ENCODE measurements at places on chromosomes 7 and 10.

GRCh38 chr7:50216626-50217025 is 87.9 kb upstream of the IKZF1 start:
- H3K4me1 ChIP-seq: no peaks in the 10 kb centered on the region
- H3K27me3 ChIP-seq: no peaks in the 10 kb centered on the region
- H3K36me3 ChIP-seq: no peaks in the 10 kb centered on the region
- DNase-seq: no peak

DNA sequence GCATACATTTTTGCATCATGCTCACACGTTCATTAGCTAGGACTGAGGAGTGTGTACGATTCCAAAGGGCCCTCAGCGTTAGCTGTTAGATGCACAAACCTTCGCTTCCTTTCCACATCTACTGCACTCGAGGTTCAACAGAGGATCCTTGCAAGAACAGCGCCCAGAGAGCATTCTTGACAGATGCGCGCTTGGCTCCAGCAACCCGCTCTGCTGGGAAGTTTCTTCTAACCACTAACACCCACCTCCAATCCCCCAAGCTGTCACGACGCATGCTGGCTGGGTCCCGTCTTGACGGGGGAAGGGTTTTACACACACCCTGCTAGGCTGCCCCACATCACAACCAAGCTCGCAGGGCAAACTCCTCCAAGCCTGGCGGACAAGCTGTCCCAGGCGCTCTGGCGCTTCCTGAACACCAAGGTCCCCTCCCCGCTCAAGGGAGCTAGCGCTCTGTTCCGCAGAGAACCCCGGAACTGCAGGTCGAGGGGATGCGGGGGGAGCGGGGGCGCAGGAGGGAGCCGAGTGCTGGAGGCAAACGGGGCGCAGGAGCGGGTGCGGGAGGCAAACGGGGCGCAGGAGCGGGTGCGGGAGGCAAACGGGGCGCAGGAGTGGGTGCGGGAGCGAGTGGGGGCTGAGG is 653 bp upstream of the ADRB1 start:
- peak; percentile 48 for DNase-seq
- no peaks in the 10 kb centered on the region for H3K4me1 ChIP-seq
- H3K27me3 ChIP-seq: no peaks in the 10 kb centered on the region
- H3K36me3 ChIP-seq: no peaks in the 10 kb centered on the region
- peak overlapping the region; percentile 86 for H3K4me3 ChIP-seq

DNA sequence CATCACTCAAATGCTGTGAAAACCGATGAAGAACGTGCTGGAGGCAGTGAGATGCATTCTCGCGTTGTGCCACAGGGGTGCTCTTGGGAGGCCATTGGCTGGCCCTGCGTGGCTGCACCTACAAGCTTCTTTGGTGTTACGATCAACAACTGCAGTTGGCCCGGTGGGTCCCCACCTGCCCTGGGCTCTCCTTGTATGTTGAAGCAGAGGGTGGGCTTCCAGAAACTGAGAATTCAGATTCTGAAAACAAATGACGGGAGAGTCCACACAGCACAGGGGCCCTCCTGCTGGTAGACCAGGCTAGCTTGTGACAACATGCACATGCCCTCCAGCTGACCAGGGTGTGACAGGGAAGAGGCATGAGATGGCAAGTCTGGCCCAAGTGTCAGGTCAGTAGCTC is 23.7 kb upstream of the DDC start:
- no peak for DNase-seq
- no peak overlapping the region for H3K27ac ChIP-seq
- no peaks in the 10 kb centered on the region for H3K36me3 ChIP-seq
- no peak overlapping the region for H3K4me3 ChIP-seq

DNA sequence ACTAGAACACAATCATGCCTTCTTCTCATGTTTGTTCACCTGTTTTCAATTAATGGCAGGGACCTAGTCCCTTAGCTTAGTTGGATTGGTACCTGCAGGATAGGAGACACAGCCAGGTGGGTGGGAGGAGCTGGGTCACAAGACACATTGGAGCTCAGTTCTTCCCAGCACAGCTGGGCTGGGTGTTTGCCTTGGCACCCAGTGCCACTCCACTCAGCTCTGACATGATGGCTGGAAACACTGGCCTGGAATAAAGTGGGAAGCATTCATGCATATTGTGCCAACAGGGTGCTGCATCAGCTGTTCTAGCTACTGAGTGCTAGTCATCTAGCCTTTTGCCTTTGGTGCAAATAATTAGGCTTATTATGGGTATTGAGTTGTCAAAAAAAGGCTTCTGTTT is 226.1 kb downstream of the PTEN start:
- H3K27me3 ChIP-seq: no peaks in the 10 kb centered on the region
- no peak overlapping the region for H3K27ac ChIP-seq
- H3K36me3 ChIP-seq: no peaks in the 10 kb centered on the region

DNA sequence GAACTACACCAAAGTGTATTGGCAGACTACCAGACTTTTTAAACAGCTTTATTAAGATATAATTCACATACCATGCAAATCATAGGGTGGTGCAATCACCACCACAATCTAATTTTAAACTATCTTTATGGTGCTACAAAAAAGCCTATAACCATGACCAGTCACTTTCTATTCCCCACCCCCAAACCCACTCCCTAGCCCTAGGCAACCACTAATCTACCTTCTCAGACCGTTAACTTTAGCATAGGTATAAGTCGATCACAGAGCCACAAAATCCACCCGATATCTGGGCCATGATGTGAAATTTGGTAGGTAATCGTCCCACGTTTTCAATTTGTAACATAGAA is 536 bp upstream of the POM121 start:
- H3K27ac ChIP-seq: peak overlapping the region; percentile 78
- H3K4me1 ChIP-seq: no peaks in the 10 kb centered on the region
- H3K4me3 ChIP-seq: peak overlapping the region; percentile 69
- H3K36me3 ChIP-seq: no peaks in the 10 kb centered on the region
- H3K27me3 ChIP-seq: no peaks in the 10 kb centered on the region

- H3K27ac ChIP-seq: no peak overlapping the region
- no peak for DNase-seq
- H3K4me3 ChIP-seq: no peak overlapping the region
- H3K27me3 ChIP-seq: peaks cover 78% of the 10 kb centered on the region
- no peaks in the 10 kb centered on the region for H3K36me3 ChIP-seq
Observed at GRCh38 chr7:1233333-1234048, 819 bp downstream of the UNCX start.

GRCh38 chr10:31204090-31204489 is 114.9 kb upstream of the ZEB1 start:
- H3K27me3 ChIP-seq: no peaks in the 10 kb centered on the region
- no peak overlapping the region for H3K27ac ChIP-seq
- no peak for DNase-seq
- no peaks in the 10 kb centered on the region for H3K36me3 ChIP-seq
- no peaks in the 10 kb centered on the region for H3K4me1 ChIP-seq

GRCh38 chr10:96387601-96388000 is 28.8 kb upstream of the OPALIN start:
- H3K36me3 ChIP-seq: no peaks in the 10 kb centered on the region
- H3K27ac ChIP-seq: no peak overlapping the region
- no peaks in the 10 kb centered on the region for H3K27me3 ChIP-seq
- no peak for DNase-seq

DNA sequence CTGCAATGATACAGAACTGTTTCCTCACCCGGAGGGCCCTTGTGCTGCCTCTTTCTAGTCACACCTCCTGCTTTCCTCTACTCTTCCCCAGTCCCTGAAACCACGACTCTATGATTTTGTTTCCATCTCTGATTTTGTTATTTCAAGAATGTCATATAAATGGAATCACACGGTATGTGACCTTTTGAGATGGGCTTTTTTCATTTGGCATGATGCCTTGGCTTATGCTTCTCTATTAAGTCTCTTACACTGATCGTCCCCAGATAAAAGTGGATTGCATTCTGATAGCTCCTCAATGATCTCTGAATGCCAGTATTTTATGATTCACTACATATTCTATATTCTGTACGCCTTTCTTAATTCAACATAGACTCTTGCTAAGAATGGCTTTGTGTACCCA is 78.2 kb downstream of the GALNT11 start:
- H3K36me3 ChIP-seq: no peaks in the 10 kb centered on the region
- H3K4me1 ChIP-seq: no peaks in the 10 kb centered on the region
- no peaks in the 10 kb centered on the region for H3K27me3 ChIP-seq
- H3K27ac ChIP-seq: no peak overlapping the region

DNA sequence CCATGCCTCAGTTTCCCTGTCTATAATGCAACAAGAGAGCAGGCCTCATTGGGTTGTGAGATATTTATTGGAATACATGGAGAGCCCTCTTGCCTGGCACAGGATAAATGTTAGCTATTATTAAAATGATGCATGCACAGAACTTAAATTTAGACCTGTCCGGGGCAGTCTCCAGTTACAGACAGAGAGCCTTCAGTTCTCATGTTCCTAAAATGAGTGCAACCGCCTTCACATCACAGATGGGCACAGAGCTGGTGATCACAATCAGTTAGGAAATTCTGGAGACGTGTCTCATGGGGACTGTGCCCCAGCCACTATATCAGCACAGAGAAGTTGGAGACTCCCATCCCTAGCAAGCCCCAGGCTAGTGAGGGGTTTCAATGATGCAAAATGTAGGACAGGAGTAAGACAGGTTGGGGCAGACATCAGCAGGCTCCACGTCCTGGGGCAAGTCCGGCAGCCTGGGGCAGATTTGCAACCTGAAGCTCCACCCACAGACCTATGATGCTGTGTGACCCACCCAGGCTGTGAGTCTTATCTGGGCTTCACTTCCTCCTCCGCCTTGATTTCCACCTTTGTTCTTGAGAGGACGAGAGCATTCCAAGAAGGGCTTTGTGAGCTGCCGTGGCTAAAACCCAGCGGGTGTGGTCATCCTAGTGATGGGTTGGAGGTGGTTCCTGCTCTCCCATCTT is 49.4 kb downstream of the CXCL12 start:
- H3K4me3 ChIP-seq: no peak overlapping the region
- H3K36me3 ChIP-seq: no peaks in the 10 kb centered on the region
- H3K27ac ChIP-seq: no peak overlapping the region
- H3K27me3 ChIP-seq: no peaks in the 10 kb centered on the region

DNA sequence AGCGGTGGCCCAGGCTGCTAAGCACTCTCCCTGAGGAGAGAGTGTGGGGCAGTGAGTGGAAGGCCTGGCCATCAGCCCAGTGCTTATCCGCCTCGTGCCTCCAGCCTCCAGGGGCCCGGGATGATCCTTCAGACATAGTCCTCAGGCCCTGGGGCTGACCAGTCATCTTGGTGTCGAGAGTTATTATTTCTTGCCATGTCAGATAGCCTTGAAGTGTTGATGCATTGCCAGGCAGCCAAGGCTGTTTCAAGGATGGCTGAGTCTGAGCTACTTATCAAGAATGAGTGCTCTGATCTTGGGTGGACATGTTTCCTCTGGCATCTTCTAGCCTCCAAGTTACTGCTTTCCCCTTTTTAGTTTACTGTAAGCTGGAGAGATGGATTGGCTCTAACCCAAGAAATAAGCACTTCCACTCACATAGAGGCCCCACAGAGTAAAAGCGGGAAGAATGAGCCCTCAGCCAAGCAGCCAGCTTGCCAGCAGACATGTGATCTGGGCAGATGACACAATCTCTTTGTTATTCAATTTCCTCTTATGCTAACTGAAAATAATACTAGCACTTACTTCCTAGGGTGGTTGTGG is 136.5 kb upstream of the NAMPT start:
- H3K4me3 ChIP-seq: no peak overlapping the region
- peak; percentile 24 for DNase-seq
- no peaks in the 10 kb centered on the region for H3K27me3 ChIP-seq
- H3K27ac ChIP-seq: peak overlapping the region; percentile 32
- H3K4me1 ChIP-seq: peaks cover 9% of the 10 kb centered on the region

DNA sequence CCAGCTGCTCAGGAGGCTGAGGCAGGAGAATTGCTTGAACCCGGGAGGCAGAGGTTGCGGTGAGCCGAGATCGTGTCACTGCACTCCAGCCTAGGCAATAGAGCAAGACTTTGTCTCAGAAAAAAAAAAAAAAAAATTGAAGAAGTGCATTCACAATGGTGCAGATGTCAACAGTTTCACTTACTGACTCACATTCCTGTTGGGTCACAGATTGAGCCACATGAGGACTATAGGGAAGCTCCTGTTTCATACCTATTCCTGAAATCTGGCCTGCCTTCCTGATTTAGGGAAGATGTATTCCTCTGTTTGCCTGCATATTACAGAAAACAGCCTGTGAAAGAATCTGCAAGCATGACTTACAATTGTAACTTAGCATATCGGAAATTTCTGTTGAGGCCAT is 78.2 kb downstream of the AKR1C4 start:
- peaks cover 2% of the 10 kb centered on the region for H3K27me3 ChIP-seq
- no peak for DNase-seq
- H3K27ac ChIP-seq: no peak overlapping the region
- H3K36me3 ChIP-seq: no peaks in the 10 kb centered on the region

- no peaks in the 10 kb centered on the region for H3K27me3 ChIP-seq
- no peak overlapping the region for H3K27ac ChIP-seq
- DNase-seq: no peak
- H3K36me3 ChIP-seq: no peaks in the 10 kb centered on the region
- H3K4me3 ChIP-seq: no peak overlapping the region
- H3K4me1 ChIP-seq: no peaks in the 10 kb centered on the region
Observed at GRCh38 chr7:94433224-94433623, 38.5 kb downstream of the COL1A2 start.

DNA sequence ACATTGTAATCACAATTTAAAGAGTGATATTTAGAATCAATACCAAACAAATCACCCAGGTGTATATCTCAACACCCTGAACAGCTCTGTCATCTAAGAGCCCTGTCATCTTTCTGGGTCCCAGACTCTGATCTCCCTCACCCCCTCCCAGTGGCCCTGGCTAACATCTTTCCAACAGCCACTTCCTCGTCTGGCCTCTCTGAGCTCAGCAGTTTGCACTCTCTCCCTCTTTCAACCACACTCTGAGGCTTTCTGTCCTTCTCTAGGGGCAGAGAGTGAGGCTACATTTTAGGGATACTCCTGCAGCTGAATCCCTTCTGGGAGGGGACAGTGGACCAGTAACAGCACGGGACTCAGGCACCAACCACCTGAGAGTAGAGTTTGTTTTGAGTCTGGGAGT is 17.1 kb upstream of the PRRT4 start:
- no peaks in the 10 kb centered on the region for H3K4me1 ChIP-seq
- no peaks in the 10 kb centered on the region for H3K27me3 ChIP-seq
- no peak overlapping the region for H3K27ac ChIP-seq
- no peak overlapping the region for H3K4me3 ChIP-seq
- DNase-seq: no peak

DNA sequence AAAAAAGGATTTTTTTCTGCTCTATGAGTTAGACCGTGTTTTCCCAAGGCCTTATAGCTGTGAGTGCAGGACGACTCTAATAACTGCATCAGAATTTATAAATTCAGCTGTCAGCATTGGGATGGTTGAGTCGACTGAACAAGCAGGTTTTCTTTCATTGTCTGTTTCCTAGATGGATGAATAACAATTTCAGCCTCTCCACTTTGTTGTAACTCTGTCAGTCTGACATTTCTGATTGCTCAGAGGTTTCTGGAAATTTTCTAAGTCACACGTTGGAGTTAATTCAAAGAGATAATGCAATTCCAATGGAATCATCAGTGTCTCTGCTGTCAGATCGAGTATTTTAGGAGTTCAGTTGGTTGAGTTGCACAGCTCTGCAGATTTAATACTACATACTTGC is 159.2 kb downstream of the CHN2 start:
- H3K27ac ChIP-seq: no peak overlapping the region
- no peaks in the 10 kb centered on the region for H3K36me3 ChIP-seq
- no peaks in the 10 kb centered on the region for H3K4me1 ChIP-seq
- no peaks in the 10 kb centered on the region for H3K27me3 ChIP-seq
